ENCODE measurements at places on chromosomes 5 and 9. TPM values are rescaled to one million over a fixed set of nuclear protein-coding genes. Genes with fewer than 3 reads are reported as not detected.

Gene NR4A3
- total RNA-seq: 2.0 TPM

Gene TLE1
- 29.7 TPM for total RNA-seq

Gene PTPRD
- total RNA-seq: 13.1 TPM

Gene TMEM171
- 1.8 TPM for total RNA-seq

Gene GDA
- not detected for total RNA-seq

Gene IRX1
- total RNA-seq: not detected

Gene HAVCR2
- total RNA-seq: 2.2 TPM

Gene CARD6
- total RNA-seq: 18.7 TPM

Gene MARCOL
- total RNA-seq: not detected

Gene PLPP7
- 9.3 TPM for total RNA-seq

Gene PRSS3
- 11.1 TPM for total RNA-seq

Gene TMEM215
- total RNA-seq: not detected

Gene GRIA1
- 0.50 TPM for total RNA-seq

Gene PTPA
- total RNA-seq: 145 TPM

Gene TRIM23
- total RNA-seq: 25.0 TPM

Gene LEAP2
- total RNA-seq: 0.50 TPM

Gene BARX1
- total RNA-seq: not detected

Gene BTNL9
- not detected for total RNA-seq

Gene ACOT12
- 2.2 TPM for total RNA-seq

Gene FUBP3
- 43.0 TPM for total RNA-seq

Gene DBH
- total RNA-seq: not detected

Gene LECT2
- total RNA-seq: not detected

Gene SH3GL2
- 0.15 TPM for total RNA-seq

Gene TCF7
- total RNA-seq: 7.1 TPM

Gene FAM221B
- not detected for total RNA-seq

Gene CCL19
- total RNA-seq: not detected

Gene EPB41L4A
- 0.29 TPM for total RNA-seq

Gene PTGS1
- total RNA-seq: 67.8 TPM

Gene PRRX2
- 50.0 TPM for total RNA-seq

Gene DCAF12
- 11.5 TPM for total RNA-seq

Gene CD14
- total RNA-seq: 0.50 TPM

Gene GFPT2
- 44.7 TPM for total RNA-seq

Measured in smooth muscle cell of trachea (primary cell).